Aorta (tissue), 5 donors: ENCODE measurements at places on chromosomes 16 and 17. TPM values are rescaled to one million over a fixed set of nuclear protein-coding genes. Genes with fewer than 3 reads are reported as not detected.

DNA sequence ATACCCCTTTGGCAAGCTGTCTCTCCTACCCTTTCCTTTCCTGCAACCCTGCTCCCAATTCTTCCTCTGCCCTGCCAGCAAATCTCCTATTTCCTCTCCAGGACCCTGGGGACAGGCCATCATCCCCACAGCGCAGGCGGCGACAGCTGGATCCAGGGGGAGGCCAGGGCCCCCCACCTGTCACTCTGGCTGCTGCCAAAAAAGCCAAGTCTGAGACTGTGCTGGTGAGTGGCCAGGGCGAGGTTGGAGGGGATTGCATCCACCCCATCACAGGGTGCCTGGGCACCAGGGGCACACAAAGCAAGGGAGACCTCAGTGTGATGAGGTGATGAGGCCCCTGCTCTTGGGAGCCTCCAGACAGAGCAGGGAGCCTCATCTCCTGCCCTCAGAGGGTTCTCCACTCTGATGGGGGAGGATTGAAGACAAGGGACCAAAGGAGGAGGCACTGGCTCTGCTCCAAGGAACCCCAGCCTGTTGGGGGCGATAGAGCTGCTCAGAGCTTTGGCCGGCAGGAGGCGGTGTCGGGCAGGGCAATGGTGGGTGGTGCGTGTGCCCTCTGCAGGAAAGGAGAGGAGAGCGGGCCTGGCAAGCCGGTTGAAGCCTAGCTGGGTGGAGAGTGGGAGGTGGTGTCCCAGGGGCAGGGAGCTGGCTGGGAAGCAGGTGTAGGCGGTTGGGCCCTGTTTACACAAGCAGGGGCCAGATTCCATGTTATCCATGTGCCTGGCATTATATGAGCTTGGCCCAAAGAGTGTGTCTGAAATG, 15.6 kb upstream of the PDK2 start:
- peak; percentile 90 for DNase-seq

- no peak for DNase-seq
These were observed 183.3 kb downstream of the CDH13 start for GRCh38 chr16:82810077-82810476.

The RSL1D1 gene
- 80.9 TPM for polyA plus RNA-seq

- DNase-seq, result no peak
These were observed 7.5 kb upstream of the CEP131 start for GRCh38 chr17:81230043-81230820.

- DNase-seq, result no peak
These were observed 16.9 kb upstream of the GLG1 start for GRCh38 chr16:74623839-74624235.

DNA sequence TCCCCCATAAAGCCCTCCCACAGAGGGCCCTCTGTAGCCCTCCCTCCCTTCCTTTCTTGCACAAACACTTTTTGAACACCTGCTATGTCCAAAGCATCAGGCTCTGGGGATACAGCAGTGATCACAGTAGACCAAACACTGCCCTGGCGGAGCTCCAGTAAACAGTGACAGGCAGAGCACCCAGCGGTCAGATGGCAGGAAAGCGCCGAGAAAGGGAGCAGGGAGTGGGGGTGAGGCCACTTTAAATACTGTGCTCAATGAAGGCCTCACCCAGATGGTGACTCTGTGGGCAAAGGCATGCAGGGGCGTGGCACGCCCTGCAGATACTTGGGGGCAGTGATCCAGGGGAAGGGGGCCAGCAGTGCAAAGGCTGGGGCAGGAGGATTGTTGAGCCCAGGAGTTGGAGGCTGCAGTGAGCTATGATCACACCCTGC, 7.6 kb downstream of the PRR29 start:
- DNase-seq, result peak; percentile 39

DNA sequence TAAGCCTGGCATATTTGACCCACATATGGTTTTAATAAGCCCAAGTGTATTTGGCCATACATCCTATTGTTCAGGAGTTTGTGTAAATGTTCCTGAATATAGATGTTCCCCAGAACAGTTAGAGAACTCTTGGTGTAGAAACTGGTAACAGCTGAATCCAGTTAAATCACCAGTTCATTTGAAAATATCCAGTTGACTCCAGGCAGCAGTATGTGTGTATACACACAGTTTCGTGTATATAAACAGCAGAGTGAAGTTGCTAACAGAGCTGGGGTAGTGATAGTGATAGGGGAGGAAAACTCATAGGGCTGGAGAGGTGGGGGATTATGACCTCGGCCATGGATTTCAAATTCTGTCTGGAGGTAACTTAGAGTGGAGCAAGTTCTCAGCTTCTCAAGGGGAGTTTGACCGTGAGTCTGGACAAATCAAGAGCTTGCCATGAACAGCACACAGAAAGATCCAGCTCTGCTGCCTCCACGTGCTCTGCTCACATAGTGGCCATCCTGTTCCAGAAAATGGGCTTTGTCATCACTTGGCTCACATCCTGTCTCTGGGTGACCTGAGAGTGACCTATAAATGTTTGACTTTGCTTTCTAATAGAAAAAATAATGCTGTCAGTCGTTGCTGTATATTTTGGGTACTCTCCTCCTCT, 30.6 kb upstream of the MMD start:
- DNase-seq, result peak; percentile 50

GRCh38 chr16:144797-145252, 6.4 kb upstream of the NPRL3 start:
- DNase-seq, result no peak

DNA sequence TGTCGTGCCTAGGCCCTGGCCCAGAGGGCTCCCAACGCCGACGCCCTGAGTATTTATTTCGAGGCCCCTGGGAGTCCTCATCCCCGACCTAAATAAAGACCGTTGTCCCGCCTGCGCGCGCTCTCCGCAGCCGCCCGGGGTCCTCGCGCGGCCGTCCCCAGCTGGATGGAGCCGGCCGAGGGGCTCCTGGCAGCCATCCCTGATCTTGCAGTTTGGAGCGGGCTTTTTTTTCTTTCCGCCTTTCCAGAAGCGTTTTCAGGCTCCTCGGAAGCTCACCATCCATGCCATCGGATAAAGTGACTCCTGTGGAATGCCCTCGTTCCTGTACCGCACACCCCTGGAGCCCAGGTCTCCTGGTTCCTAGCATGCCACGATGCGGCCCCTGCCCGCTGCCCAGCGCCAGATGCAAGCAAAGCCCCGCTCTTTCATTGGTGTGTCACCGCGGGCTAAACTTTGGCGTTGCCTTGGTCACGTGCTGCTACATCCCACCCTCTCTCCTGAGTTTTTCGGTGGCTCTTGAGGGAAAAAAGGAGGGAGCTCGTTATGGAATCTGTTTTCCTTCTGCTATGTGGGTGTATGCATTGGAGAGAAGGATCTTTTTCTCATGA, 716 bp downstream of the TMEM94 start:
- peak; percentile 87 for DNase-seq

DNA sequence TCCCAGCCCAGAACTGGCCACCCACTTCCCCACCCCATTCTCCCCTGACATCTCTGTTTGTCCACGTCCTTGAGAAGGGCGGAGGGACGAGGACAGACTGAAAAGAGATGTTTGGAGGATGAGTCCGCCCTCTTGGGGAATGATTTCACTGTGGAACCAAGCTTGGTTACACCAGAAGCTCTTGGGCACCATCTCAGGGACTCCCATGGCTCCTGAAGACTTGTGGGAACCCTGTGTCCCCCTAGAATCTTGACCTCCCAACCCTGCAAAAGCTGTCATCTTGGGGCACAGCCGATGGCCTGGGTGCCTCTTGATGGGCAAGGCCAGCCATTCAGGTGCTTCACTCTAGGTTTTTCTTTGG, 25.9 kb upstream of the LITAF start:
- no peak for DNase-seq

DNA sequence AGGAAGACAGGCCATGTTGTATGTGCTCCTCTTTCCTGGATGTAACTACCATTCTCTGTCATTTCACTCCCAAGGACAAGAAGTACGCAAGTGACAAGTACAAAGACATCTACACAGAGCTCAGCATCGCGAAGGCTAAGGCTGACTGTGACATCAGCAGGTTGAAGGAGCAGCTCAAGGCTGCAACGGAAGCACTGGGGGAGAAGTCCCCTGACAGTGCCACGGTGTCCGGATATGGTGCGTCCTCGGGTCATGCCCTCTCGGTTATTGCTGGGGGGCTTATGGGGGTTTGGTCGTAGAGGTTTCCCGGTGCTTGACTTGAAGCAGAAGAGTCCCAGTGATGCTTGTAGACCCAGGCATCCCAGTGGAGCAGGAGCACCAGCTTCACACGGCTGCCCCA, 29.0 kb downstream of the PLD6 start:
- DNase-seq, result no peak

GRCh38 chr16:16815641-16816040, 436.7 kb downstream of the NPIPA7 start:
- DNase-seq, result no peak

The C1QTNF8 gene
- polyA plus RNA-seq, result not detected

DNA sequence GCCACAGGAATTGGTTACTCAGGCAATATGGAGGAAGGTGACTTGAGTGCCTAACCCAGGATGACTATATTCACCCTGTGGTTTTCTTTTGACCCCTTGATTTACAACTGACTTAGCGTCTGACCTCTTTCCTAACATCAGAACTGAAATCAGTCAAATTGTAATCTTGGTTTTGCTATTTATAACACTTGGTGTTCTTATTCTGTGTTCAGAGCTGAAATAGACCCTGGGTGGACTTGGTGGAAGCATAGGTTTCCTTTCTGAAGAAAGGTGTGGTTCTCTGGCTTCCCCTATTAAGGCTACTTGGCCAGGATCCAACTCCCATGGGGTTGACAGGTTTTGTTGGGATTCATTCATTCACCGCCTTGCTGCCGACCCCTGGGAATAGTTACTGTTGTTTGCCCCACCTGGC, 80.8 kb downstream of the CLEC16A start:
- DNase-seq, result no peak

- no peak for DNase-seq
These were observed 166.0 kb upstream of the GSE1 start for GRCh38 chr16:85446951-85447692.

- no peak for DNase-seq
These were observed 49.5 kb downstream of the BMERB1 start for GRCh38 chr16:15483857-15484256.

DNA sequence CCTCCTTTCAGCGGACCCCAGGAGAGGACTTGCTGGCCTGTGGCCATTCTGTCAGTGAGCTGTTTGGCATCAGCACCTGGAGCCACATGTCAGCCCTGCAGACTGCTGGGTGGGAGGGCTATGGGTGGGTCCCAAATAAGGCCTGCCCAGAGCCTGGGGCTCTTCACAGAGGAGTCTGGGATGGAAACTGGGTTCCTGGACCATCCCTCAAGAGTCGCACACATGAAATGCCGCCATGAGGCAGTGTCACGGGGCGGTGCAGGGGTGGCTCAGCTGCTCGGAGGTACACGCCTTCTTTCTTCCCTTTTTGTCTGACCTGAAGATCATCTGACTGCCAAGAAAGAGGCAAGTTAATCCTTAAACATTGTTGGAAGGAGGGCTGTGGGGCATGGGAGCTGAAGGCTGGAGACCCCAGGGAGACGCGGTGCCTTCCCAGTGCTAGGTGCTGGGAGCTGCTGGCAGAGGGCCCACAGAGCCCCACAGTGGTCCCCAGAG, 14.8 kb downstream of the MPRIP start:
- peak; percentile 62 for DNase-seq

GRCh38 chr16:71185347-71185746, 45.2 kb downstream of the HYDIN start:
- no peak for DNase-seq

DNA sequence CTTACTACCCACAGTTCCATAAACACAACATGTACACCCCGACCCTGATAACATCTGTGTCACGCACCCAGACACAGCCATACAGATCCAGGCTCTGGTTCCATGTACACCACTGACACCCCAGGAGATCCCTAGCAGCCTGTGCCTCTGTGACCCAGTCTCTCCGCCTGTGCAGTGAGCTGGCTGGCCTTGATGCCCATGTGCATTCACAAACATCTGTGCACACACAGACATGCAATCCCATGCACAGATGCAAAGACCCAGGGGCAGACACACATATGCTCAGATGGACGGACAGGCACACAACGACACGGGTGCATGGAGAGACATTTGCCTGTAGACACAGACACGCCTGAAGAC, 4.1 kb downstream of the CCDC102A start:
- no peak for DNase-seq

The SLFN13 gene
- polyA plus RNA-seq, result 1.5 TPM

GRCh38 chr16:85573696-85574641, 39.2 kb upstream of the GSE1 start:
- peak; percentile 92 for DNase-seq

The MYL4 gene
- polyA plus RNA-seq, result 3.0 TPM

- DNase-seq, result no peak
These were observed 16.4 kb downstream of the IGF2BP1 start for GRCh38 chr17:49013311-49014213.

GRCh38 chr17:4156750-4157381, 13.9 kb downstream of the CYB5D2 start:
- DNase-seq, result no peak

The RRAD gene
- 35.2 TPM for polyA plus RNA-seq

- peak; percentile 75 for DNase-seq
These were observed 93.7 kb downstream of the PMP22 start for GRCh38 chr17:15171167-15172047.

GRCh38 chr16:58034774-58035173, 9.2 kb downstream of the MMP15 start:
- DNase-seq, result no peak

DNA sequence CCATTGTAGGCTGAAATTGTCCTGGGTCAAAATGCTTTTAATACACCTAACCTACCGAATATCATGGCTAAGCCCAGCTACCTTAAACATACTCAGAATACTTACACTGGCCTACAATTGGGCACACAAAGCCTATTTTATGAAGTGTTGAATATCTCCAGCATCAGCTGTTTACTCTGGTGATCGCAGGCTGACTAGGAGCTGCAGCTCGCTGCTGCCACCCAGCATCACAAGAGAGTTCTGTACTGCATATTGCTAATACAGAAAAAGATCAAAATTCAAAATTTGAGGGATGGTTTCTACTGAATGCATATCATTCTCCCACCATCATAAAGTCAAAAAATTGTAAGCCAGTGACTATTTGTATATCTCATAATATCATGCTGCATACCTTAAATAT, 55.3 kb downstream of the ULK2 start:
- DNase-seq, result no peak

The GDPD3 gene
- 22.8 TPM for polyA plus RNA-seq

GRCh38 chr17:43027091-43028032, 2.3 kb downstream of the RND2 start:
- DNase-seq, result peak; percentile 21

DNA sequence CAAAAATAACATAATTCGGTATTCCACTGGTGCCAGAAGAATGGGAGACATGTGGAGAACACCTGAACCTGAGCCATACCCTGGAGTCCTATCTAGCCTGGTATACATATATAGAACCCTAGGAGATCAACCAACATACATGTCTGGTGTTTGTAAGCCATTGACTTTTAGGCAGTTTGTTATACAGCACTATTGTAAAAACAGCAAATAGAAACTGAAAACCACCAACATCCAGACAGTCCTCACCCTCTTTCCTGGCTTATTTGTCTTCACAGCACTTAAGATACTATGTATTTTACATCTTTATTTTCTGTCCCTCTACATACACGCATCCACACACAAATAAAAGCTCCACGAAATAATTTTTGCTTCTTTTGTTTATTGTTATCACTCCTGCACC, 404.2 kb upstream of the PMFBP1 start:
- no peak for DNase-seq
